ENCODE measurements at places on chromosomes 1 and 21.

DNA sequence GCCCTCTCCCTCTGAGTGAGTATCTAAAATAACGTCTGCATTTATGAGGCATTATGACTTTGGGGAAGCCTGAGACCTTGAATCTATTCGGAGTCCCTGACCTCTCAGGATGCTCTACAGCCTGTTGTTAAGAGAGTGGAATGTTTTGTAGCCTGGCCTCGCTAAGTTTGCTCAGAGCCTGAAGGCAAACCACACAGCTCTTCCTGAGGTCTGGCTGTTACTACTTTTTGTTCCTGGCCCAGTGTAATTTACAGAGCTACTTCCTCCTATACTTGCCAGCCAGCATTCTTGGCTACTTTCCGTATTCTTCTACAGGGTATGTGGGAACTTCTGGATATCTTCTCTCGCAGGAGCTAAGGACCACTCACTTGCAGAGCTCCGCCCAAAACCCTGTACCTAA lies 3.6 kb upstream of the ZMYM4 start:
- no peak for DNase-seq

GRCh38 chr1:84995484-84996334 lies 1.2 kb downstream of the MCOLN2 start:
- no peak for DNase-seq

DNA sequence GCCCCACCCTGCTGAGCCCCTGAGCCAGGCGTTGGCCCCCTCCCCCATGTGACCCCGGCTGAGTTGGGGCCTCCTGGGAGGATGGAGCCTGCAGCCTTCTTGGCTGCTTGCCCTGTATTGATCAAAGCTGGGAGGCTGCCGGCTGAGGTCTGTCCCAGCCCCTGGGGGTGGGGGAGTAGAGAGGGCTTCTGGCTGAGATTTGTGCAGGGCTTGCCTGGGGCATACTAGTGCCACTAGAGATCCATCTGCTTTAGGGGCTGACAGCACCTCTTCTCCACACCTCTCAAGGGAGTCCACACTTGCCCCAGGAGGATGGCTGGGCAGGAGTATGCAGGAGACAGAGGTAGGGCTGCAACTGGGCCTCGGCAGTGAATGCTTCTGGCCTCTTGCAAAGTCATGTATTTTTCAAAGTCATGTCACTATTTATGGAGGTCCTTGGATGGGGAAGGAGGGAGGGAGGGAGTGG lies 53.6 kb upstream of the SSBP3 start:
- DNase-seq: no peak

DNA sequence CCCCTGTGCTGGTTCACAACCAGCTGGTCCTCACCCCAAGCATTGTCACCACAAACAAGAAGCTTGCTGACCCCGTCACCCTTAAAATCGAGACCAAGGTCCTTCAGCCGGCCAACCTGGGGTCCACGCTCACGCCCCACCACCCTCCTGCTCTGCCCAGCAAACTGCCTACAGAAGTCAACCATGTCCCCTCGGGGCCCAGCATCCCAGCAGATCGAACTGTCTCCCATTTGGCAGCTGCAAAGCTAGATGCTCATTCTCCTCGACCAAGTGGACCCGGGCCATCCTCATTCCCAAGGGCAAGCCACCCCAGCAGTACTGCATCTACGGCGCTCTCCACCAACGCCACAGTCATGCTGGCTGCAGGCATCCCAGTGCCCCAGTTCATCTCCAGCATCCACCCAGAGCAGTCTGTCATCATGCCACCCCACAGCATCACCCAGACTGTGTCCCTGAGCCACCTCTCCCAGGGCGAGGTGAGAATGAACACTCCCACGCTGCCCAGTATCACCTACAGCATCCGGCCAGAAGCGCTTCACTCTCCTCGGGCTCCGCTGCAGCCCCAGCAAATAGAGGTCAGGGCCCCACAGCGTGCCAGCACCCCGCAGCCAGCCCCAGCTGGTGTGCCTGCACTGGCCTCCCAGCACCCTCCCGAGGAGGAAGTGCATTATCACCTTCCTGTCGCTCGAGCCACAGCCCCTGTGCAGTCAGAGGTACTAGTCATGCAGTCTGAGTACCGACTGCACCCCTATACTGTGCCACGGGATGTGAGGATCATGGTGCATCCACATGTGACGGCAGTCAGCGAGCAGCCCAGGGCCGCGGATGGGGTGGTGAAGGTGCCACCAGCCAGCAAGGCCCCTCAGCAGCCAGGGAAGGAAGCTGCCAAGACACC lies 40.6 kb downstream of the ZBTB17 start:
- no peak for DNase-seq

GRCh38 chr1:158248118-158248517 lies 6.1 kb upstream of the CD1A start:
- peak; percentile 3 for DNase-seq

GRCh38 chr1:121516234-121516967 lies 331.6 kb downstream of the SRGAP2C start:
- DNase-seq: no peak

DNA sequence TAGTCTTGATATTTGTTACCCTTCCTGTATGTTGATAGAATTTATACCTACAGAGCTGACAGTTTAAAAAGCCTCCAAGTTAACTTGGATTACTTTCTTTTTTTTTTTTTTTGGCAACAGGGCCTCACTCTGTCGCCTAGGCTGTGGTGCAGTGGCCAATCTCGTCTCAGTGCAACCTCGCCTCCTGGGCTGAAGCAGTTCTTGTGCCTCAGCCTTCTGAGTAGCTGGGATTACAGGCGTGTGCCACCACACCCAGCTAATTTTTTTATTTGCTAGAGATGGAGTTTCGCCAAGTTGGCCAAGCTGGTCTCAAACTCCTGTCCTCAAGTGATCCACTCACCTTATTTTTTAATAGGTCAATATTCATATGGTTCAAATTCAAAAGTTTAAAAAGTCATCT lies 32.7 kb downstream of the WDTC1 start:
- DNase-seq: no peak

DNA sequence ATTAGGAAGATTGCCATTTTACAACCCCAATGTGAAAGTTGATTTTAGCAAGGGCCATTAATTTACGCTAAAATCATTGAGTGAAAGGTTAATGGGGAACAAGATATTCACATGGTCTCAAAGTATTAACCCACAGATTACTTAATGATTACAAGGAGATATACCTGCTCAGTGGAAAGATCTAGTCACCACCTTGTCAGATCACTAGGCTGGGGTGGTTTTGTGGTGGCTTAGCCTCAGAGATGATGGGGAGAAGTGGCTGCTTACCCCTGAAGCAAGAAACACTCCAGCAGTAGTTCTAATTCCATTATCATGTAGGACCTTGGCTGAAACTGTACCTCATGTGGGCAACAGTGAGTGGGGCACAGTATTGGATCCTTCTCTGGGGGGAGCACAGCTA lies 20.1 kb upstream of the TRIM33 start:
- DNase-seq: no peak

GRCh38 chr21:27371975-27372331 lies 405.1 kb upstream of the ADAMTS5 start:
- no peak for DNase-seq

DNA sequence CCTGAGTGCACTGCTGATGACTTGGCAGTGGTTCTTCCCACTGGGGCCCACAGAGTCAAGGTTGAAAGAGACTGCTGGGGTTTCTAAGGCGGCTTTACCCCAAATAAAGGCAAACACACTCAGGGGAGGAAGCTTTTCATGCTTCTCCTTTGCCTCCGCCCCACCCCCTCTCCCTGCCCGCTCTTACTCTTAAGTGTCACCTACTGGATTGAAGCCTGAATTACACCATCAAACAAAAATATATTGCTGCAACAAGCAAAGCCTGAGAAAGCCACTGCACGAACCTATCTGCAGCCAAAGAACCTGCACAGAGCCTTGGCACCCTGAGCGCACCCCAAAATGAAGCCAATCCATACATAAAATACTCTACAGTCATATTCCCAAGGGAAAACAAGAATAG lies 63.1 kb downstream of the PTGFR start:
- no peak for DNase-seq

GRCh38 chr1:25642574-25643108 lies 26.1 kb downstream of the MAN1C1 start:
- DNase-seq: no peak

DNA sequence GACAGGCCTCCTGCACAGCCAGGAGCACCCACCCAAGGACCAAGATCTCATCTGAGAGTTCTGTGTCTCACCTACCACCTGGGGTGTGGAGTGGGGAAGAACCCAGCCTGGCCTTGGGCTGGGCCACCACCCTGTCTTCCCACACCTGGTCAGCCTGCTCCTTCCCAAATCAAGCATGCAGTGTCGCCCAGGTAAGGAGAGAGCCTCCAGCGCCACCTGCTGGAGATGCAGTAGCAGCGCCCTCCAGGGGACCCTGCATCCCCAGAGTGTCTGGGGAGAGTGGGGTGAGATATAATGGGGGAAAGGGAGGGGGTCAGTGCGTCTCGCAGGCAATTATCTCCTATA lies 32.3 kb downstream of the KIAA2013 start:
- no peak for DNase-seq

- no peak for DNase-seq
These were observed 123.2 kb downstream of the NTNG1 start for GRCh38 chr1:107264007-107264406.

DNA sequence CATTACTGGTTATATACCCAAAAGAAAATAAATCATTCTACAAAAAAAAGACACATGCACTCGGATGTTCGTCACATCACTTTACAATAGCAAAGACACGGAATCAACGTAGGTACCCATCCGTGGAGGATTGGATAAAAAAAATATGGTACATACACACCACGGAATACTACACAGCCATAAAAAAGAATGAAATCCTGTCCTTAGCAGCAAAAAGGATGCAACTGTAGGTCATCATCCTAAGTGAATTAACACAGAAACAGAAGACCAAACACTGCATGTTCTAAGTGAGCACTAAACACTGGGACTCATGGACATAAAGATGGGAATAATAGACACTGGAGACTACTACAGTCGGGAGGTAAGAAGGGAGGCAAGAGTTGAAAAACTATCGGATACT lies 148.6 kb downstream of the CHD1L start:
- no peak for DNase-seq

DNA sequence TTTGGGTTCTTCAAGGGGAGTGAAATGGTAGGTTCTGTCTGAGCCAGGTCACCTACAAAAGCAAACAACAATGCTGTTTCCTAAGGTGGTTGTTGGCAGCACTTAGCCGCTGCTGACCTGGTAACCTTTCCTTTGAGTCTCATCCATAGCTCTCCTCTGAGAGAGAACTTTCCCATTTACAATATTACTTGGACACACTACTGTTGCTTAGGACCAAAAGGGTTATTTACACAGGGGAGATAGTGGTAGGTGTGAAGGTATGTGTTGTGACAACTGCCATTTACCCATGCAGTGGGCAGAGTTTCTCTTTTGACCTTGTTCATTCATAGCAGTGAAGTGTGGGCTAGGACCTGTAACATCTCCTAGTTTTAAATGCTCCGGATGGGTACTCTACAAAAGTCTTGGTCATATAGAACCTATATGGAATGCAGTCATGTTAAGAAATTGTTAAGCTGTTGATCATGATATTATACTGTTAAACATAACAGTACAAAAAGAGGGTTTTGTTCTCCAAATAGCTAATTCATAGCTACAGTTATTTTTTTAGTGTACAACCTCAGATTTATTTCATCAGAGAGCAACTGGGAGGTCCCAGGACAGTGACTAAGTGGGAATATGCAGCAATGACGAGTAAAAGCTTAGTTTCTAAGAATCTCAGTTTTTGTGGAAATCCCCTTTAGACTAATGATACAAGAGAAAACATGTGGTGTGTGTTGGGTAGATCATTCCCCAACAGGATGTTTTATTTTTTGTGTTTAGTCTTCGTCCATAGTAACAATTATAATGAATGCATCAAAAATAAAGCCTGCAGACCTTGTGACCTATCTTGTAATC lies 219.7 kb downstream of the NFIA start:
- no peak for DNase-seq

DNA sequence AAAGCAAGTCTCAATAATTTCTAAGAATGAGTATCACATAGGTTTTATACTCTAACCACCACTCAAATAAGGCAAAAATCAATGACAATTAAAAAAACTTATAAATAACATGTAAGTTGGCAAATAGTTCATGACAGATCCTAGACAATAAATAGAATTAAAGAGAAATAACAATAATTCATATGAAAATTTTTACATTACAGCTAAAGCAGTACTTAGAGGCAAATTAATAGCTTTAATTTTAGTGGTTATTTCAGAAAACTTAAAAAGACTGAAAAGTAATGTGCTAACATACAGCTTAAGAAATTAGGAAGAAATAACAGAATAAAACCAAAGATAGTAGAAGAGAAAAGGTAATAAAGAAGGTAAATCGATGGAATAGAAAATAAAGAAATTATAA lies 179.9 kb upstream of the SPAG17 start:
- DNase-seq: no peak

DNA sequence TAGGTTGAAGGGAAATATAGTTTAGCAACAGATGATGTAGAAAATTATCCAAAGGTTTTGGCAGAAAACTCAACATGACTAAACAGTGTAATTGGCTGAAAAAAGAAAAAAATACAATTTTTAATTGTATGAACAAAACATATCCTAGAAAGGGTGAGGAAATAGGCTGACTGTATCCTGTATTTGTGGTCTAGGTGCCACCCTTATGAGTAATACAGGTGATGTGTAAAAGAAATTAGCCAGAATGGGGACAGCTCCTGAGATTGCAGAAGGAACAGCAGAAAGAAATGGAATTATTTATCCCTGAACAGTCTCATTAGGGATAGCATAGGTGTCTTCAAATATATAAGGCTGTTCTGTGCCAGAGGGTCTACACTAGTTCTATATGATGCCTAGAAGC lies 24.6 kb downstream of the DNASE2B start:
- no peak for DNase-seq

DNA sequence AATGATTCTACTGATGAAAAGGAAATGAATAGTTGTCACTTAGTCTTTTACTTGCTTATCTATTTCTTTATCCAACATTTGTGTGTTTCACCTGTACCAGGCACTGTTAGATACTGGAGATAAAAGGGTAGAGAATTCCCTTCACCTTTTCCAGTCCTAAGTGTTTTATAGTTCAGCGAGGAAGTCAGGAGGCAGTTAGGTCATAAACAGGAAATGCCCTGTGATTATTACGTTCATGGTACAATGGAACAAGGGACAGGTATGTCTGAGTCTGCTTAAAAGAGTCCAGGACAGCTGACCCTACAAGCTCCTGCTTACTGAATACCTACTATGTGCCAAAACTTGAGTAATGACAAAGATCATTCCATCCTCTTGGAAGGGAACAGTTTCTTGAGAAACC lies 77.8 kb downstream of the TNR start:
- DNase-seq: no peak

- no peak for DNase-seq
These were observed 5.1 kb upstream of the NEK7 start for GRCh38 chr1:198151688-198152087.

DNA sequence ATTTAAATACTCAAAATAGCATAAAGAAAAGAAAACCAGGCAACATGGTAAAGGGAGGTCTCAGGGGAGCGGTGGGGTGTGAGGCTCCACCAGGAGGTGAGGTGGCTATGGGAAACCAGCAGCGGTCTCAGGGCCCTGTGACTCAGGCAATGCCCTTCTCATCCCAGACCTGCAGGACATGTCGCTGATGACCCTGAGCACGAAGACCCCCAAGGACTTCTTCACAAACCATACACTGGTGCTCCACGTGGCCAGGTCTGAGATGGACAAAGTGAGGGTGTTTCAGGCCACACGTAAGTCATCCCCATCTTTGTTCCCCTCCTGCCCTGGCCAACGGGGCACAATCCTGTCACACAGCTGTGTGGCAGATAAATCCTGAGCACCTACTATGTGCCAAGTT lies 31.5 kb downstream of the PADI4 start:
- DNase-seq: no peak

All from esophagus squamous epithelium (tissue), 5 donors.